Midbrain (tissue), 1 donor: ENCODE measurements at places on chromosomes 5 and 9.

GRCh38 chr9:86660146-86660943 lies 287.0 kb downstream of the GAS1 start:
- DNase-seq = no peak

DNA sequence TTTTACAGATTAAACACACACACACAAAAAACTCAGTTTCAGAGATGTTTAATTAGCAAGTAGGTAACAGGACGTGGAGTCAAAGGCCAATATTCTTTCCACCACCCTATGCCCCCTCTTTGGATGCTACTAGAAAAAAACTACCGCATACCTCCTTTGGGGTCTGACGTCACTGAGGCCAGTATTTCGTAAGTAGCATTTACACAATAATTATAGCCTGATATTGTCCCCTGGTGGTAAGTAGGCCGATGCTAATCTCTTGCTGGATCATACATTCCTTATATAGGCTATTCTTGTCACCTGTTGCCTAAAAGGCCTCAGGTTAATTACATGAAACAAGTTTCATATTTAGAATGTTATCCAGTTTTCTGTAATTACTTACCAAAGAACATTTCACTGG lies 21.0 kb upstream of the SMARCA2 start:
- no peak for DNase-seq

GRCh38 chr9:123887837-123888236 lies 42.1 kb downstream of the DENND1A start:
- DNase-seq = no peak

DNA sequence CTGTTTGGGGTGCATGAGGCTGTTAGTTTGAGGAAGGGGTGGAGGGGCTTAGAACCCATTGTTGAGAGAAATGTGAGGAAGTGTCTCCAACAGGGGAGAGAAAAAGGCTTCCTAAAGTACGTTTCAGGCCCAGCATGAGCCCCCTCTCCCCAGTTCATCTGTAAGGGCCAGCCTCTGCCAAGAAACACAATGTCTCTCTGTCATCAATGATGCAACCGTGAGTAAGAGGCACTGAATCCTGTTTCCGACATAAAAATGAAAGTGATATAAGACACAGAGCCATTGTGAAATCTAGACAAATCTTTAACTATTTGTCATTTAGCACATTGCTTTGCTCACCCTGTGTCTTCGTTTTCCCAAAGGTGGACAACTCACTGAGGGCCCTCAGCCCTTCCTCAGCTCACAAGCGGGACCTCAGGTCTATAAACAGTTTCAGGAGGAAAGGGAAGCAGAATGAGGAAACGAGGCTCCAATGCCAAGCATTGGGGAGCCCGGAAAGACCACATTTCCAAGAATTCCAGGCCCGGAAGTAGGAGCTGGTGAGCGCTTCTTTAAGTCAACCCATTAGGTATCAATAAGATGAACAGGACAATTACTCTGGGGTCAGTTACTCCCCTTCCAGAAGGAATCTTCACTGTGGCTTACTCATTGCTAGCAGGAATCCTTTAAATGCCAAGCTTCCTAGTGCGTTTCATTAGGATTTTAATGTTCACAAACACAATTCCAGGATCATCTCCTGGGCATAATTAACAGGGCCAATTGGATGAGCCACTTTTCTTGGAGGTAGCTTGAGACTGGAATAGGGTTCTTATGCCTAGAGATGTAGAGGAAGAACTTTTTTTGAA lies 59.0 kb upstream of the KLF4 start:
- no peak for DNase-seq

GRCh38 chr5:133686566-133686965 lies 74.2 kb upstream of the FSTL4 start:
- no peak for DNase-seq

- DNase-seq = no peak
Measured at GRCh38 chr5:35857606-35858205, 1.0 kb downstream of the IL7R start.

GRCh38 chr9:124304285-124304684 lies 46.5 kb downstream of the NEK6 start:
- DNase-seq = no peak

- DNase-seq = no peak
Measured at GRCh38 chr5:148626081-148626613, 28.2 kb downstream of the HTR4 start.

DNA sequence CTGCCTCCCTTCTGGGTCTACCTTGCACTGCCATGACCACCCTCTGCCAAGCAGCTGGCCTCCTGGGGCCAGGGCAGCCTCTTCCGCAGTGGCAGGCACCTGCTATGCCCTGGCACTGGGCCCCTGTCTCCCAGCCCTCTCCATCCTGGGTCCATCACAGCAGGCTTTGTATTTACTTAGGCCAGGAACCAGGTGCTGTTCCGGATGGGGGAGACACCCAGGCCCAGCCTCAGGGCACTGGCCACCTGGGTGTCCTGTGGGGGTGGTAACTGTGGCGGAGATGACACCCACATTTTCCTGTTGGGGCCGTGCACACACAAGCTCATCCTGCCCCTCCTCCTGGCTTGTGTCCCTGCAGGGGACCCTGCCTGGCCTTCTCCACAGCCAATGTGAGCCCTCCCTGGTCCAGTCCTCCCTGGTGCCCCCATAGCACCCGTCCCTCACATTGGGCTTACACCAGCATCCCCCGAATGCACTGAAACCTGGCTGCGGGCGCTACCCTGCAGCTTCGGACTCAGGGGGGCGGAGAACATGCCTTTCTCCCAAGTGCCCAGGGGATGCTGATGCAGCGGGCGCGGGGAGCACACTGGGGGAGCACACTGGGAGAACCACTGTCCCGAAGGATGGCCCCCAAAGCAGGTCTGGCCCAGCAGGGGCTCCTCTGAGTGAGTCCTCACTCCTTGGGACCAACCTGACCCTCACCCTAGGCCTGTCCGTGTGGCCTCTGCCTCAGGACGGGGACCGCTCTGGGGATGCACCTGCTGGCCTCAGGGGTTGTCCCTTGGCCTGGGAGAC lies 17.9 kb downstream of the FAM163B start:
- no peak for DNase-seq

DNA sequence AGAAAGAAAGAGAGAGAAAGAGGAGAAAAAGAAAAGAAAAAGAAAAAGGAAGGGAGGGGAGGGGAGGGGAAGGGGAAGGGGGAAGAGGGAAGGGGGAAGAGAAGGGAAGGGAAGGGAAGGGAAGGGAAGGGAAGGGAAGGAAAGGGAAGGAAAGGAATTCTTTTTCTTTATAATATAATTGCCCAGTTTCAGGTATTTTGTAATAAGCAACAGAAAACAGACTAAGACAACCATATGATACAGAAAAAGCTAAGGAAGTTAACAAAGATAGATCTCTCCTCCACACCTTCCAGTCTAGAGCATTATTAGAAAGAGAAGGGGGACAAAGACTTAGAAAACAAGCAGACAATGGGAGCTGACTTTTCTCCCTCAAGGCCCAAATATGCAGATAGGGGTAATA lies 31.0 kb downstream of the MEIKIN start:
- no peak for DNase-seq

DNA sequence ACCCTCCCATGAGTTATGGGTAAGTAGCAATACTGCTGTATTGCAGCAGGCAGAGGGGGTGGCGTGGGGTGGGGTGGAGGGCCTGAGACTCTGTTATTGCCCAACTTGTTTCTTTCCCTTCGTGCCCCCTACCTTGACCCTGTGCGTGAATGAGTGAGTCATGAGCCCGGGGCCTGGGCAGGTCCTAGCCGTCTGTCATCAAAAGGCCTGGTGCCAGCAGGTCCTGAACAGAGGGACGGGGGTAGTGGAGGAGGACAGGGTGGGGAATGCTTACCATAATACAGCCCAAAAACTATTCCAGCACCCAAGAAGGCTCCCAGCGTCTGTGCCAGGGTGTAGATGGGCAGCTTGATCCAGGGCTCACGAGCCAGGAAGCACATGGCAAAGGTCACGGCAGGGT lies 4.3 kb downstream of the AQP3 start:
- no peak for DNase-seq

- DNase-seq = no peak
Measured at GRCh38 chr9:134942011-134942787, 24.5 kb upstream of the FCN1 start.

GRCh38 chr9:87606841-87607521 lies 109.3 kb downstream of the DAPK1 start:
- DNase-seq = no peak

- no peak for DNase-seq
Measured at GRCh38 chr5:54900984-54901725, 84.2 kb downstream of the ESM1 start.
